ENCODE measurements at places on chromosomes 13 and 19.

GRCh38 chr19:51777570-51778462 lies 16.8 kb downstream of the FPR2 start:
- peak; percentile 11 for DNase-seq

GRCh38 chr19:17333611-17334413 lies 843 bp downstream of the ANO8 start:
- no peak for DNase-seq

- peak; percentile 36 for DNase-seq
These were observed 19.5 kb downstream of the PRKD2 start for GRCh38 chr19:46697204-46697960.

DNA sequence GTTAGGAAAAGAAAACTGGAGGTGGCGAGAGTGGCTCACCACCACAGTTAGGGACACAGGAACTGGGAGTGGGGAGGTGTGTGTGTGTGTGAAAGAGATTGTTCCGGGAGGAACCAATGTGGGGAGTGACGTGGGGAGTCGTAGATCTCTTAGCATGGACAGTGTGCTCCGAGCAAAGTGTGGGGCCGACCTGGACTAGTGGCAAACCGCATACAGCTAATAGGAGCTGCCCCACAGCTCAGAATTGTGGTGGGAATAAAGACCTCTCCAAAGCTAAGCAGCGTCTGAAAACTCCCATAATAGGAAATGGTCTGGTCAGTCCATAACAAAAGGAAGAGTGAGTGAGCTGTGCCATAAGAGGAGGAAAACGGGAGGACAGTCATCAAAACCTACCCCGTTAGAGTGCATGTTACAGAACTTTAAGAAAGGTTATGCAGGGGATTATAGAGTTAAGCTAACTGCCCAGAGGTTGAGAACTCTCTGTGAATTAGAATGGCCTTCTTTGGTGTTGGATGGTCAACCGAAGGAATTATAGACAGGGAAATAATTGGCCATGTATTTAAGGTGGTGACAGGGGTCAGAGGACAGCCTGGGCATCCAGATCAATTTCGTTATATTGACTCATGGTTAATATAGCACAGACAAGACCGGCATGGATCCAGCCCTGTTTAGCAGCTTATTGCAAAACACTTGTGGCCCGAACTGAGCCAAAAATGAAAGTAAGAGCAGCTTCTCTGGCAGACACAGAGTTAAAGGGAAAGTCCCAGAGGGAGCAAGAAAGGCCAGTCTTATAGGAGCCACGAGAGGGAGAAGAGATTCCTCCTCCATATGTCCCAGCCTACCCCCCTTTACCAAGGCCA lies 8.9 kb upstream of the SLC15A1 start:
- no peak for DNase-seq

GRCh38 chr13:82766732-82767321 lies 1115.4 kb downstream of the SLITRK1 start:
- no peak for DNase-seq

- DNase-seq = no peak
These were observed 14.9 kb downstream of the PLA2G4C start for GRCh38 chr19:48095612-48096175.

DNA sequence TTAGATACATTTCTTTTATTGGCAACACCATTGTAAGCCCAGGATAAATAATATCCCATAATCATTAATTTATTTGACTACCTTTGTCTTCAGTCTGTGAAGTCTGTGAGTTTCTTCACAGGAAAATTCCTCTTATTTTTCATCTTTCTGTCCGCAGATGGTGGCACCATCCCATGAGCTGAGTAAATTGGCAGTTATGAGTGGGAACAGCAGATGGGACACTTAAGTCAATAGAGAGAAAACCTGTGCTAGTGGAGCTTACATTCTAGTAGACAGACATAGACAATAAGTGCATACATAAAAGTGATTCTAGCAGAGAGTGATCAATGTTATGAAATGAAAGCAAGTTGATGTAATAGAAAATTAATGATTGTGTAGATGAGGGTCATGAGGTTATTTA lies 638.2 kb upstream of the MIR17HG start:
- DNase-seq = no peak
